NCI-H510A treated with DMSO at 0.1 percent for 48 hours (cell line): ENCODE measurements at places on chromosomes 4 and X.

DNA sequence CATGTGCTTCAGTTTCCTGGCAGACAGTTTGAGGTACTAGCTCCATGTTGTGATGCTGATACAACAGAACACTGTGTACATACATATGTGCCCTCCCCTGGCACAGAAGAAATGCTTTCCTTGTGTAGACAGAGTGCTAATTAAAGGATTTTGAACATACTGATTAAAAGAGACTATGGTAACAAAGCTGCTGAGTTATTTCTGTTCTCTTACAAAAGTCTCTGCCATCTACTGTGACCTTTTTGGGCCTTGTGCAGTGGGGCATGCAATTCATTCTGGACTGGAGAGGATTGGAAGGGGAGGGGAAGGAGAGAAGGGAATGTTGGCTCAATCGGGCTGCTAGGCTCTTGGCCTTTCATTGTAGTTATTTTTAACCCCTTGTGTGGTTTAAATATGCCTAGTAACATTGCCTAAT, 6.0 kb downstream of the PDLIM5 start:
- peak; percentile 27 for DNase-seq

DNA sequence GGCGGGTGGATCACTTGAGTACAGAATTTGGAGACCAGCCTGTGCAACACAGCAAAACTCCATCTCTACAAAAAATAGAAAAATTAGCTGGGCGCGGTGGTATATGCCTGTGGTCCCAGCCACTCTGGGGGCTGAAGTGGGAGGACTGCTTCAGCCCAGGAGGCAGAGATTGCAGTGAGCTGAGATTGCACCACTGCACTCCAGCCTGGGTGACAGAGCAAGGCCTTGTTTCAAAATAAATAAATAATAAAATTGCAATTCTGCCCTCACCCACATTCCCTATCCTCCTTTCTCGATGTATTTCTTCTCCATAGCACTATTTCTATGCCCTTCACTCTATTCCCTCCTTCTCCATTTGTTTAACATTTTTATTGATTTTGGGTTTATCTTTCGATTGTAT, 8.7 kb upstream of the SLAIN2 start:
- DNase-seq, result no peak

DNA sequence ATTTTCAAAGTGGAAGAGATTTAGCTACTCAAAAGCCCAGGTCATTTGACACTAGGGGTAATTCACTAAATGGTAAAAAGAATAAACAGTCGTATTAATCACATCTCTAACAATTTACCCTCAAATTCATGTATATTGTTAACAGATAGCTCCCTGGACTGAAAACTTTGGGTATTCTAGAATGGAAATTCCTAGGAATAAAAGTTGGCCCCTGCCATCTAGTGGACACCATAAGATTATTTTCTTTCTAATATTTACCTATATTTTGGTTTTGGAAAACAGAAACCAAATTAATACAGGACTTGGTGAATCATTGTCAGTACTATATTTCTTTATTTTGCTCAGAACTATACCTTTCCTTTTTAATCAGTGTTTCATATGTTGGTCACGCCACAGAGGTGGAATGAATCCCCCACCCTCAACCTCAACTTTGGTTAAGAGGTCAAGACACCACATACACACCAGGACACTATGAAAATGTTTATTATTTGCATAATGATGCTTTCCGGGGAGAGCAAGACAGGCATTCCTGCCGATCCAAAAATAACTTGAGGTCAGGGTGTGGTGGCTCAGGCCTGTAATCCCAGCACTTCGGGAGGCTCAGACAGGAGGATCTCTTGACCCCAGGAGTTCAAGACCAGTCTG, 96.2 kb upstream of the APOOL start:
- no peak for DNase-seq

DNA sequence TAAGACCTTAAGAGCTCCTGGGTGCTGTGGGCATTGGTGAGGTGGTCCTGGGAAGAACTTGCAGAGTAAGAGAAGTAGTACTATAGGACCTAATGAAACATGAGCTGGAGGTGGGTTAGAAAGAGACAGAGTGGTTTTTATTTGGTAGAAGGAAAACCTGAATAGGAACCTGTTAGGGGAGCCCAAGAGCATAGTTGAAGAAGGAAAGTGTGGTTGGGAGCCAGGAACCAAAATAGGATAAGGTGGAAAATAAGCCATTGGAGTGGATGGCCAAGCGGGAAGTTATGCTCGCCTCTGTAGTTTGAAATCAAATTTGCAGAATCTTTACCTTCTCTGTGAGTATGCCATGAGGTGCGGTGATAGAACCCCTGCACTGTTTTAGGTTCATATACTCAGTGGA, 26.7 kb downstream of the GAB1 start:
- DNase-seq, result no peak

DNA sequence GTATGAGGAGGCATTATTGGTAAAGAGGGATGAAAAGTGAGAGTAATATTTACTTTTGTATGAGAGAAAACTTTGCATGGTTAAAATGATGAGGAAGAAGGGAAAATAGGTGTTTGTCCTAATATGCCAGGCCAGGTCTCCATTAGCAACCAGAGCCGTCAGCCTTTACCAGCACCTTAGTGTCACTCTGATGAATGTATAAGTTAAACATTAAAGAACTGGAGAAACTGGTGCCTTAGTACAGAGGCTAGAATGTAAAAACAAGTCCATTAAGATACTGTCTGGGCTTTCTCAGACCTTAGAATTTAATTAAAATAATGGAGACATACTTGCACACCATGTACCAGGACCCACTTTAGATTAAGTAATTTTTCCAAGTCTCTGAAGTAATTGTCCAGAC, 222.3 kb downstream of the FAM47A start:
- DNase-seq, result no peak
